Upper lobe of left lung (tissue), 6 donors: ENCODE measurements at places on chromosomes 1 and 21.
A peak's percentile ranks its signal among the peaks of the same experiment; 100 is the strongest.

GRCh38 chr1:197343663-197344273, 75.7 kb downstream of the CRB1 start:
- no peak for DNase-seq

- no peak for DNase-seq
These were observed 17.2 kb upstream of the SLAMF6 start for GRCh38 chr1:160539990-160540858.

GRCh38 chr1:9186082-9186859, 48.3 kb upstream of the H6PD start:
- no peak for DNase-seq

GRCh38 chr1:91022518-91022929, 689 bp upstream of the ZNF644 start:
- no peak for DNase-seq

GRCh38 chr1:64030411-64030810, 173.0 kb upstream of the UBE2U start:
- DNase-seq = no peak

DNA sequence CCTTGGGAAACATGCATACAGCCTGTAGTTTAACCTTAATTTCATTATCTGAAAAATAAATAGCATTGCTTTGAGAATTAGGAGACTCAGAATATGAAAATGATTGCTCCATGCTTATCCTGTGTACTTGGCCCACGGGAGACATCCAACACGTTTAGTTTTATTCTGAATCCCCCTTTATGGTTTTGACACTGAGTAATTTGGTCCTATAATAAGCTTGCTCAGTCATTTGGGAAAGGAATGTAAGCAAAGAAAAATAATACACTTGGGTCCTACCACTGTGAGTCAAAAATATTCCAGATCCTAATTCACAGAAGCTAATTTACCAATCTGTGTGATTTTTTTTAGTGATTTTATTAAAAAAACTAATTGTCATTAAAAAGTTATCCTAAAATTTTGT, 557.3 kb downstream of the USP25 start:
- no peak for DNase-seq

- DNase-seq = no peak
These were observed 34.7 kb downstream of the TUFT1 start for GRCh38 chr1:151574575-151575529.

GRCh38 chr1:214051786-214052185, 64.0 kb downstream of the PROX1 start:
- no peak for DNase-seq

GRCh38 chr1:155181371-155182051, 7.9 kb downstream of the TRIM46 start:
- DNase-seq = peak; percentile 81

- DNase-seq = no peak
These were observed 21.8 kb downstream of the CNIH3 start for GRCh38 chr1:224637936-224638335.

DNA sequence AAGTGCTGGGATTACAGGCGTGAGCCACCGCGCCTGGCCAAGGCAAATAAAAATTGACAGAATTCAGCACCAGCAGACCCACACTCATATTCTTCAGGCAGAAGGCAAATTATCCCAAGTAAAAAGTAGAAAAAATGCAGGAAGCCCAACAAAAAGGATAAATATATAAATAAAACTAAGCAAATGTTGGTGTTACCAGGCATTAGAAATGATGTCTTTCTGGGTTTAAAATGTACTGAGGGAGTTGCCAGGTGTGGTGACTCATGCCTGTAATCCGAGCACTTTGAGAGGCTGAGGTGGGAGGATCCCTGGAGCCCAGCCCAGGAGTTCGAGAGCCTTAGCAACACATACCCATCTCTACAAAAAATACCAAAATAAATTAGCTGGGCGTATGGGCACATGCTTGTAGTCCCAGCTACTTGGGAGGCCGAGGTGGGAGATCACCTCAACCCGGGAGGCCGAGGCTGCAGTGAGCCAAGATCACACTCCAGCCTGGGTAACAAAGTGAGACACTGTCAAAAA, 6.3 kb downstream of the INTS11 start:
- no peak for DNase-seq

- no peak for DNase-seq
These were observed 91.2 kb upstream of the NGF start for GRCh38 chr1:115429241-115429640.

GRCh38 chr21:40847951-40848350, 993 bp upstream of the DSCAM start:
- no peak for DNase-seq

DNA sequence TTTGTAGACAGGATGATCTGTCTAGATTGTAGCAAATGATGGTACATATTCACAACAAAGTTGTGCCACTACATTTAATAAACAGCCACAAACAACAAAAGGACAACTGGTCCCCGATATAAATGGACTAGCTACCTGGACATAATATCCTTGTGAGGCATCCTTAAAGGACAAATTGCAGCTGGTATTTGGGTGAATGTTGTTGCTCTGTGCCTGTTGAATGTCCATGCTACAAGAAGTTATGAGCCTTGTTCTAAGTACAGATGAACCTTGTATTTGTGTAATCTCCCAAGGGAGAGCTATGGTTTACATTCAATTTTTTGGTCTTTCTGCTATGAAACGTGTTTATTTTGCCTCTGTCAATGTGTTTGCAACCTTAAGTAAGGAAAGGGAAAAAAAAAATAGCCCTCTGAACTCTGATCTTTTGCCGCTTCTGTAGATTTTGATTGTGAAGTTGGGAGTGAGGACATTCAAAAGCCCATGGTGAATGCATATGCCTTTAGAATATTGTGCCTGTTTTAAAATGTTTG, 26.5 kb downstream of the SFT2D2 start:
- DNase-seq = no peak

DNA sequence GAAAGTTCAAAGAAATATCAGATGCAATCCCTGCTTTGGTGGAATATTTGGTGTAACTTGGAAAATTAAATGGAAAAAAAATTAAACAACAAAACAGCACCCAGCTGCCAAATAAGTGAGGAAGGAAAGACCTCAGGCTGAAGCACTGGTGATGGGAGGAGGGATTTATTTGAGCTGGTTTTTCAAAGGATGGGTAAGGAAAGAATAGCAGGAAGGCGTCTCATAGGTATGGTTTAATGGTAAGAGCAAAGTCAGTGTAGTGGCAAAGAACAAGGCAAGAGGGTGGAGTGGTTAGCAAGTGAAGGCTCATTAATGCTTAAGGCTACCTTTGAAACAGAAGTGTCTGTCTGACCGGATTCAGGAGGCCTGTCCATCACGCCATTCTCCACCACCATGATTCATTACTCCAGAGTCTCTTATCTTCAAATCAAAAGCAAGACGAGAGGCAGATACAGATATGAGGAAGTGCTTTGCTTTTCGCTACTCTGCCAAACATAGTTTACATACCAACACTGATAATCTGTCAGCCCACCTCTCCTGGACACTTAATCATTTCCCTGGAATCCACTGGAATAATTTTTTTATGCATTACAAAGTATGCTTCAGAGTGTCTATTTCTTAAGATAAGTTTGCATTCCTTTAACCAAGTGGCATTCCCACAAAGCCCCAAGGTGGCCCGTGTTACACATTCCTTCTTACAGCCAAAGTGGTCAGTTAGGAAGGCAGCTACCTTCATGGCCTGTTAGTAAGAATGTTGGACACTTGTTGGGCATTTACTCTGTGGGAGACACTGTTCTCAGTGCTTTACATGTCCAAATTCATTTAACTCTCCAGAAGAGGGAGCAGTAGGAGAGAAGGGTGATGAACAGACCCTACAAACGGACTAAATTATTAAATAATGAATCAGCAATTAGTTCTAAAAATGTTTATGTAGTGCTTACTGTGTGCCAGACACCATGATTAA, 146.6 kb downstream of the ROR1 start:
- DNase-seq = no peak

DNA sequence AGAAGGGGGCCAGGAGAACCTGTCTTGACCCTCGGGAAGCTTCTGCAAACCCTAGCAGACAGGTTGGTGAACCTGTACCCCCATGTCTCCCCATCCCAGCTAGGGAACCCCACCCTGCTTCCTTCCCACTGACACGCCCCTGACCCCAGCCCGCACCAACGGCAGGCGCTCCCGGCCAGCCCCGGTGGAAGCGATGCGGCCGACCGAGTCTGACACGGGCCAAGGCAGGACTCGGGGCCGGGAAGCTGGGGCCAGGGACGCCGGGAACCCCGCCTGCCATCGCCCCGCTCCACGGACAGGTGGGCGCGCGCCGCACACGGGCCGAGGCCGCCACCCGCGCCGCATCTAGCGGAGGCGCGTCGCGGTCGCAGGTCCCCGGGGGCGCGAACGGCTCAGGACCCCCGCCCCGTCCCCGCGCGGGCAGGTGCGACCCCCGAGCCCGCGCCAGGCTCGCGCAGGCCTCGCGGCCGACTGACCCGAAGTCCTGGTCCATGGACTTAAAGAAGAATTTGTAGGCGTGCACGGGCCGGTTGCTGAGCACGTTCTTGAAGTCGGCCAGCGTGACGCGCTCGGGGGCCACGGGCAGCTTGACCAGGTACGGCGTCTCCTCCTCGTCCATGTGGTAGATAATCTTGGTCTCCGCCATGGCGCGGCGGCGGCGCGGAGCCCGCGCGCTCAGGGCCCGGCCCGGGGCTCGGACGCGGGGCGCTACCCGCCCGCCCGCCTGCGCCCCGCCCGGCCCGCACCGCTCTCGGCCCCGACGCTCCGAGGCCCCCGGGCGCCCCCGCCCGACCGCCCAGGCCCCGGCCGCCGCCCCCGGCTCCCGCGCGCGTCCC, 580 bp downstream of the DVL1 start:
- DNase-seq = peak; percentile 47
